CD4-positive, alpha-beta T cell (primary cell): ENCODE measurements at places on chromosomes 16 and 17. TPM values are rescaled to one million over a fixed set of nuclear protein-coding genes. Genes with fewer than 3 reads are reported as not detected.

SCARF1 gene
- 0.41 TPM for total RNA-seq

TNP2 gene
- not detected for total RNA-seq

FNDC8 gene
- total RNA-seq, result not detected

CRYM gene
- not detected for total RNA-seq

E2F4 gene
- total RNA-seq, result 56.1 TPM

HSD17B1 gene
- 0.80 TPM for total RNA-seq

NECAB2 gene
- not detected for total RNA-seq
